ENCODE measurements at places on chromosomes 2 and 18.

DNA sequence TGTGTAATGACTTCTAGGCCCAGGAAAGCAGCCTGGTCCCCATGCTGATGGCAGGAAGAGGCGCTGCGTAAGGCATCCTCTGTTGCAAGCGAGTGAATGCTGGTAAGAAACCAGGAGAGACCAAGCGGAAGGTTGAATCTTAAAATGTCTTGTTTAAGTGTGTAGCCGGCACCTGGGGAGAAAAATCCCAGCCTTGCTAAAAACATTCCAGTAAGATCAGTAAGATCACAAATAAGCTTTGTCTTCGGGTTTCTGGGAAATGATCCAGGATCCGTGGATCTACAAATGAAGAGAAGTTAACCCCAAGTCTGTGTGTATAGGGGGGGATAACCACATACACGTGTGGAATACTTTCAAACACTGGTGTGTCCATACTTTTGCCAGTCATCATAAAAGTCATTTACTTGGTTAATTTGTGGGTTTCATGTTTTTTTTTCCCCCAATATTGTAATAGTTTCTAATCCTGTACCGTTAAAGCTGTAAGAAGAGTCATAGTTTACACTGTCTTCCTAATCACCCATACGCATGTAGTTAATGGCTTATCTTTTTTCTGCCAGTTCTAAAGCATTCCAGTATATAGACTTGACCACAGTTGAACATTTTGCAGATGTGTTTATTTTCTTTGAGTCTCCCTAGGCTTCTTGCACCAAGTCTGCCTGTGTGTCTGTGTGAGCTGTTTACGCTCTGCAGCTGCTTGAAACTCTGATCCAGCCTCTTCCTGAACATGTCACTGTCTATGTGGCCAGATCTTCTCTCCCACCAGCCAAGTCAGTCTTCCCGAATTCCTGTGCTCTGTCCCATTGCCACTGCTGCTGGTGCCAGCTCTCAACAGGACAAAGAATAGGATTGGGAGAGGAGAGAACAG is 135.9 kb upstream of the ARL4C start:
- DNase-seq: peak; percentile 80

DNA sequence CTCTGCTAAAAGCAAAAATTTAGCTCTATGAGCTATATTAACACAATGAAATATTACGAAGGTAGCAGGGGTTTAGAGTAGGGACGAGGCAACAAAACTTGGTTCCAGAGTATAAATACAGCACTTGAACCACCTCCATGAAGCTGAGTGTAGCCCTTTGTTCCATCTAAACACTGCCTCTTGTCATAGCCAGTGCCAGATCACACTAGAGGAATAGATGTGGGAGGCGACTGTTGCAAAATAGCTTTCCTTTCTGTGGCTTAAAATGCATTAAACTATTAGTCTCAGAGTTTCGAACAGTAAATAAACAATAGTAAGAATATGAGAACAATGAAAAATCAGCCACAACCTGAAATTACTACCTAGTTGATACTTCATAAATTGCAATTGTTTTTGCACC is 29.8 kb downstream of the PIEZO2 start:
- DNase-seq: peak; percentile 35

GRCh38 chr18:53322163-53322562 is 902.3 kb downstream of the MBD2 start:
- DNase-seq: no peak

DNA sequence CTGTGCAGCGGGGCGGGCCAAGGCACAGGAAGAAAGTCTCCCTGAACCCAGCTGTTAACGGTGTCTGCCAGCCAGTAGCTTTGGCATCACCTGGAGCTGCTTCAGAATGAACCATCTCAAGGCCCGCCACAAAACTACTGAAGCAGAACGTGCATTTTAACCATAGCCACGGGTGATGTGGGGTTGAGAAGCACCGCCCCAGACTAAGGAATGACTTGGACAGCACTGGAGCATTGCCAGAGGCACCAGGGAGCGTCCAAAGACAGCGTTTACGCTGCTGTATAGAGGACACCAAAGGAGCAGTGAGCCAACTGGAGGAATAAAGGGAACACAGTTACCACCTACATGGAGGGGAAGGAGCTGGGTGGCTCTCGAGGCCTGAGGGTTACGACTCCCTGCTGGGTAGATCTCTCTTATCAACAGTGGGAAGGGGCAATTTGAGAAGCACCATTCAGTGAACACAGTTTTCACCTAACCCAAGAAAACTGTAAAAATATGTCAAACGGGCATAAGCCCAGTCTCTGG is 28.4 kb upstream of the LONRF2 start:
- no peak for DNase-seq

DNA sequence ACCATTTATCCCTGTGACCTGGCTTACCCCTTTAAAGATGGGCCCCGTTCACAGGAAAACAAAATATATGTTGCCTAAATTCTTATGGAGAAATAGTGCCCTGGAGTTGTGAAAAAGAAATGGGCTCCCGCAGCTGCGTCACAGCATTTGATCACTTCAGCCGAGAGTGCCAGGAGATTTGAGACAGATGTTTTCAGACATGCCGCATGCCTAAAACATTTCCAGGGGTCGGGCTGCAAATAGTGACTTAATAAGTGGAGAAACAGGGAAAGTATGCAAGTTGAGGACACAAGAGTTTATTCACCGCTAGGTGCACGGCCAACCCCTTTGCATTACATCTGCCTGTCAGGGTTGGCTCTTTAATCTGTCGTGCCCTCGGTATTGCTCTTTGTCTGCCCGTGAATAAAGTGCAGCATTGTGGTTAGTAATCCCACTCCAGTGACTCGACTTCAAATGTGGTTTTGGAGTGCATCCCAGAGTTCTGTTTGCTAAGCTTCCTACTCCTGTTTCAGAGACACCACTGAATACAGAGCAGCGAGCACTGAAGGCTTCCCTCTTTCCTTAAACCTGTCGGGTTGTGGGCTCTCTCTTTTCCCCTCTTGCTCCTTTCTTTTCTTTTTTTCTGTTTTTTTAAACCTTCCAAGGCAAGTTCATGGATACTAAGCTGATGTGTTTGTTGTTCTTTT is 187.5 kb downstream of the LTBP1 start:
- peak; percentile 94 for DNase-seq

- DNase-seq: no peak
Measured at GRCh38 chr2:158013891-158014290, 87.8 kb upstream of the UPP2 start.

GRCh38 chr18:8423051-8423557 is 186.1 kb upstream of the RAB12 start:
- peak; percentile 75 for DNase-seq

- peak; percentile 9 for DNase-seq
Measured at GRCh38 chr2:198973181-198973580, 484.6 kb downstream of the SATB2 start.

DNA sequence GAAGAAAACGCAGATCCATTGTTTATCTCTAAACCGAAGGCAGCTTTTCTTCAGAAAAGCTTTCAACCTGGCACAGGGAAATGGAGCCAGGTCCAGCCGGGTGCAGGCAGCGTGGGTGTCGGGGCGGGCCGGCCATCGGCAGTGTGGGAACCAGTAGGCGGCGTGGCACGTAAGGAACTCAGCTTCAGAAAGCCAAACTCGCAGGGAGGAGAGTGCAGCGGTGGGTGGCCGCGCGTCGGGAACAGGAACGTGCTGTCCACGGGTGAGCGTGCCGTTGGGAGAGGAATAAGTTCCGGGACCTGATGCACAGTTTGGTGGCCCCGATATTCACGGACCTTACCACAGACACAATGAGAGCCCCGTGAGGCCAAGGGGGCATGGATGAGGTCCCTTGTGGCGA is 270.4 kb downstream of the TWIST2 start:
- no peak for DNase-seq

DNA sequence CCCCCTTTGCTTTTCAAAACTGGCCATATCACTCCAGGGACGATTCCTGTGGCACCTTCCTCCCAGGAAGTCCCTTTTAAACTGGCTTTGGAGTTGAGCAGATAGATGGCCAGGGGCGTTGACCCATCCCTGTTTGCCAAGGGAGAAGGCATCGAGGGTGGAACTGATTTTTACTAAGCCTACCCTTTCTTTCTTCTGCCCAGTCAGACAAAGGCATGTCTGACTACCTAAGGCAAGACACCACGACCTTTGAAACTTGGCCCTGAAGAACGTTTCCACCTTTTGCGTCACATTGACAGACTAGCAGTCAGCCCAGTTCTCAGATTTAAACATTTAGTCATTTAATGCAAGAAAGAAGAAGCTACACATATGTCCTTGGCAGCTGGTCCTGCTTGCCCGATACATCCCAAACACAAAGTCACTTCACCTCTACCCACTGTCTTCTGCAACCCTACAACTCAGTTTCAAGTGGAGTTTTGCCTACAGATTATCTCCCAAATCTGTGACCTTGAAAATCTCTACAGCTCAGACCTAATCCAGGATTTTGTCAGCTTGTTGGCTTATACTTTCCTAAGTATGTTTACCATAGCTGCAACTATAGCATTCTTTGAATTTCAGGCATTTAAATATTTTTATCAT is 102.2 kb upstream of the IL1R2 start:
- DNase-seq: no peak

DNA sequence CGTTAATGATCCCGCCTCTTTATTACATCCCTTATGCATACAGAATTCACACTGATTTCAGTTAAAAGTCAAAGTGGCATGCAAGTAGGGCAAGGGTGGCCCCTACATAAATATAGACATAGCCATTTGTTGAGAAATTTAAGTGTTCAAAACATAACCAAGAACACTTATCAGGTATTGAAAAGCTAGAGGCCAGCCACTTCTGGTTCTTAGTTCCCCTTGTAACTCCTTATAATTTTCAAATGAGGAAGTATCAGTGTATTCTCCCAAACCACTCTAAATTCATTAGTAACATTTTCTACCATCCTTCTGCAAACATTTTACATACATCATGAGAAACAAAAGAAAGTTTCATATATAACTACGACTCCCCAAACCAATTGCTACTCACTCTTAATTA is 5.8 kb upstream of the ARL5A start:
- no peak for DNase-seq

DNA sequence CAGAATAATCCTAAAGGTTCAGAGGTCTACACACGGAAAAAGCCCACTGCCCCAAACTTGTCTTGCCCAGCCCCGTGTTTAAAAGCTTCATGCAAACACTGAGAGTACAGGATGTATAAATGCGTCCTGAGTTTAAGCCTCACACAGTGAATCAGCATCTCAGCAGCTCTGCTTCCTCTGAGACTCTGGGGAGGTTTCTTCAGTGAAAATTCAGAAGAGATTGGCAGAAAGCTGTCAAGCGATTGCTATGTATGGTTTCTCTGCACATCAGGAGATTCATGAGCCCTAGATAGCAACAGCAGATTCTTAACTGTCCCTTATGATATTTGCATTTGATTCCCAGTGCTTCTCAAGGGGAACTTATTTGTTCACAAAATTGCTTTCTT is 27.1 kb downstream of the CRACDL start:
- peak; percentile 10 for DNase-seq

GRCh38 chr2:161676902-161677496 is 52.8 kb downstream of the SLC4A10 start:
- DNase-seq: no peak

DNA sequence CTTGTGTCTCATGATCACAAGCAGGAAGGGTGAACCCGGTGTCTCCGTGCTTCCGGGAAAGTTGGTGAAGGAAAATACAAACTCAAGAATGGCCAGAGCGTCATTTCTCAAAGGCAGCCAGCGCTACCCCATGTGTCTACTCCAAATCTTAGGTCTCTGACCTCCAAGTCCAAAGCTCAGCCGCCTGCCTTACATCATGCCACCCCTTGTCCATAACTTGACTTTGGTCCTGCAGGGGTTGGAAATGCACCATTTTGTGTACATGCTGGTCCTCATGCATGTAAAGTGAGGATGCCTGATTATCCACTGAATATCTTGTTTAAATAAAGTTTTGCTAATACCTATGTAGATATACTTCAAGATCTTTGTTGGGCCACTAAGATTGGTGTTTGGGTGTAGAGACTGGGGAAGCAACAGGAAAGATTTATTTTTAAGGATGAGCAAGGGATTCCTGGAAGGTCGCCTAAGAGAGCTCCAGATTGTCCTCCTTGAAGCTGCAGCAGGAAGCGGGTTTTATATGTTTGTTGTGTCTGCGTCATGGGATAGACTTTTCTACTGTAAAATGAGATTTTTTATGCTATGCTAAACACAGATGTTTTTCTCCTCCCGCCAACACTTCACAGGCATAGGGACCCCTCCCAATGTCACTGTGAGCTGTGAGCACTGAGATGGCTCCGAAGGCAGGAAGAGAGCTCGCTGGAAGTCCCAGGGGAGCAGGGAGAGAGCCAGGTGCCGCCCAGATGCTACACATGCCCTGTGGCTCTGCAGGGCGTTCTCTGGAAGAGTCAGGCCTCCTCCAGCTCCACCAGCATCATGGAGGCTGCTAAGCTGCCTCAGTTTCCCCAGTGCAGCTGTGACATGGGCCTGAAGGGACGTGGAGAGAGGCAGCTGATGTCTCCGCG is 176.2 kb upstream of the HDAC4 start:
- no peak for DNase-seq

DNA sequence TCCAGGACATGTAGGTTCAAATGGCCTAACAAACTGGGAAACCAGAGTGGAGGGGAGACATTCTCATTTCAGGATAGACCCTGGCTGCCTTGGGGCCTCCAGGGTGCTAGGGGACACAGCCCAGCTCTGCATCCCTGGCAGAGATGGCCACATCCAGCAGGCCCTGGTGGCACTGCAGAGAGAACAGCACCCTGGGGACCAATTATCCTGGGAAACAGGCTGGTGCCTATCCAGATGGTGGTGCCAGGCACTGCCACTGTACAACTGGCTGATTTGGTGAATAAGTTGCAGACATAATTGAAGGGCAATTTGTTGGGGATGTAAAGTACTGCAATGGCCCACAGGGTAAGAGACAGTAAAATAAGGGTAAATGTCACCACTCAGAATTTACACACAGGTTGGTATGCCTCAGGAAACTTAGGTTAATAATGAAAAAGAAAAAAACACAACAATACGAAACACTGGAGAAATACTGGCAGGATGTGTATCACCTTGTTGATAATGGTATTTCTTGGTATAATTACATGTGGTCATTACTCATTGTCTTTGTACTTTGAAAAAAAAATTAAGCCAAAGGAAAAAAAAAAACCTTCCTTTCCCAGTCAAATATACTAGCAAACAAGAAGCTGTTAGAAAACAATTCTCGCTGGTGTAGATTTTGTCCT is 12.8 kb upstream of the SFTPB start:
- DNase-seq: no peak

GRCh38 chr2:173271135-173271534 is 83.5 kb upstream of the CDCA7 start:
- no peak for DNase-seq

Measured in EL (cell line).